Sciatic nerve (tissue), 2 donors: ENCODE measurements at places on chromosomes 4 and X.
A peak's percentile ranks its signal among the peaks of the same experiment; 100 is the strongest.

GRCh38 chr4:8359193-8359592, 81.3 kb downstream of the ACOX3 start:
- no peak for DNase-seq

DNA sequence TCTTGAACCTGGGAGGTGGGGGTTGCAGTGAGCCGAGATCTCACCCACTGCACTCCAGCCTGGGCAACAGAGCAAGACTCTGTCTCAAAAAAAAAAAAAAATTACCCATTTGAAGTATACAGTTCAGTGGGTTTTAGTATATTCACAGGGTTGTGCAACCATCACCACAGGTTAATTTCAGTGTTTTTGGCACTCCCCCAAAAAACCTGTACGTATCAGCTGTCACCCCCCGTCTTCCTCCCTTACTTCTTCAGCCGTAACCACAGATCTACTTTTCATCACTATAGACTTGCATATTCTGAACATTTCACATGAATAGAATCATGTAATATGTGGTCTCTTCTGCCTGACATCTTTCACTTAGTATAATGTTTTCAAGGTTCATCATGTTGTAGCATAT, 11.7 kb upstream of the PTTG2 start:
- no peak for DNase-seq

DNA sequence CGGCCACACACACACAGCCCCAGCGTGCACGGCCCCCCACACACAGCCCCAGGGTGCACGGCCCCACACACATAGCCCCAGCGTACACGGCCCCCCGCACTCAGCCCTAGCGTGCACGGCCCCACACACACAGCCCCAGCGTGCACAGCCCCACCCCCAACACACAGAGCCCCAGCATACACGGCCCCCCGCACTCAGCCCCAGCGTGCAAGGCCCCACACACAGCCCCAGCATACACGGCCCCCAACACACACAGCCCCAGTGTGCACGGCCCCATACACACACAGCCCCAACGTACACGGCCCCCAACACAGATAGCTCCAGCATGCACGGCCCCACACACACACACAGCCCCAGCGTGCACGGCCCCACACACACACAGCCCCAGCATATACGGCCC, 17.6 kb downstream of the GAK start:
- peak; percentile 49 for DNase-seq

GRCh38 chr4:98539299-98539698, 119.1 kb downstream of the TSPAN5 start:
- no peak for DNase-seq

DNA sequence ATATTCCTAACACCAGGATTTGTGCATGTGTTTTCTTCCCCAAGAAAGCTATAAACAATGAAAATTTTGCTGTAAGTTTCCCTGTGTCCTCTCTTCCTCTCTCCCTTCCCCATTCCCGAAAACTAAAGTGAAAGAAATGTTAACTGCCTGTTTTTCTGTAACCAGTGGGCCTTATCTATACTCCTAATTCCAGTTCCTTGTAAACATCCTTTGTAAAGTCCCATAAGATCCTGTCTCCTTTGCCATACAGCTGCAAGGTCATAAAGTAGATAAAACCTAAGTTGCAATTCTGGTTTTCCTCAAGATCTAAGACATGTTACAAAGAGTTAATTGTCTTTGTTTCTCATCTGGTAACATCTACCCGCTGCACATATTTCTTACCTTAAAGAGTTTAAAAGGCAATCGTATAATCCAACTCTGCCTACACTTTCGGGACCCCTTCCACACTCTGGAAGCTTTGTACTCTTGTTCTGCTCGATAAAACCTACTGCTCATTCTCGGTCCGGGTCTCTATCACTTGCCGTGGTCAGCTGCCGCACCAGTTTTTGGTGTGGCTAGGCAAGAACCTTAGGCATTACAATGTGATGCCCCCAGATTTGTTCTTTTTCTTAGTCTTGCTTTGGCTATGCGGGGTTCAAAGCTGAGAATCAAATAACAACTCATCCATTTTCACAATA, 20.5 kb downstream of the UGT2B7 start:
- no peak for DNase-seq

GRCh38 chr4:145709843-145710242, 29.9 kb downstream of the C4orf51 start:
- no peak for DNase-seq

GRCh38 chr4:101222156-101222845, 125.0 kb downstream of the PPP3CA start:
- no peak for DNase-seq

DNA sequence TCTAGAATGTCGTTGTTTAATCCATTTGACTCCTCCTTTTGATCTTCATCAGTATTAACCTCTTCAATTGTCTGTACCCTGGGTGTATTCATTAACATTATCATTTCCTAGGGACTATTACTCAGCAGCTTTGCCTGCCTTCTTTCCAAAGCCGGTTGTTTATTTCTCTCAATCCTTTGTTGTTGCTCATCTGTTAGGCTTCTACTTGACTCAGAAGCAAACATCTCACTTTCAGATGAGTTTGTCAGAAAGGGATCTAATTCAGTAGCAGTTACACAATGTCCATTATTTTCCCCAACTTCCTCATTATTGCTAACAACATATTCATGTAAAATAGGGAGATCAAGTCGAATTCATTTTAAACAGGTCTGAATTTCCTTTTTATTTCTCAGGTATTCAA, 22.1 kb upstream of the HSD17B10 start:
- DNase-seq = no peak

DNA sequence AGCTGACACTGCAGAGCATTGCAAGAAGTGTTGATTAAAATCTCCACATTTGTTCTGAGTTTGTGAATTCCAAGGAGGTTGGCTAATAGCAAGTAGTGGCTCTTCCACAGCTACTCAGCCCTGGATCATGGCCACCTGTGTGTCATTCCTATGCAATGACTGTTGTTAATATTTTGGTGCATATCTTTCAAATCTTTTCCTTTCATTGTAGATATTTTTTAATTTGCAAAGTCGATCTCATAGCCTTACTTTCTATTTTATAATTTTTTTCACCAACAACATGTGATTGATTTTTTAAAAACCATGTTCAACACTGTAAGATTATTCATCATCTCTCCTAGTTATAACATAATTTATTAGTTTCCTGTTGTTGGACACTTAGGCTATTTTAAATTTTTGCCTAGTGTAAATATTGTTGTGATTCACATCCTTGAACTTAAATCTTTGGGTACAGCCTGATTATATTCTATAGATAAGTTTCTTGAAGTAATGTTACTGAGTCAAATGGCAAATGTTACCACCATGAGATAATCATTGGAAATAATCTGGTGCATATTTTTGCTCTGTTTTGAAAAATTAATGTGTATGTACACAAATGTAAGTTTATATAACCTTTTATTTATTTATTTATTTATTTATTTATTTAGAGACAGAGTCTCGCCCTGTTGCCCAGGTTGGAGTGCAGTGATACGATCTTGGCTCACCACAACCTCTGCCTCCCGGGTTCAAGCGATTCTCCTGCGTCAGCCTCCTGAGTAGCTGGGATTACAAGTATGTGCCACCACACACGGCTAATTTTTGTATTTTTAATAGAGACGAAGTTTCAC, 17.1 kb upstream of the ARHGAP10 start:
- DNase-seq = no peak

GRCh38 chr4:41963105-41963504, 18.5 kb upstream of the DCAF4L1 start:
- DNase-seq = no peak

GRCh38 chr4:107376293-107376692, 340.2 kb upstream of the DKK2 start:
- DNase-seq = no peak

- no peak for DNase-seq
These were observed 50.7 kb downstream of the PLAC1 start for GRCh38 chrX:134607523-134607922.

- DNase-seq = no peak
These were observed 113.3 kb upstream of the CPEB2 start for GRCh38 chr4:14888790-14889572.

GRCh38 chr4:16117164-16117563, 33.3 kb upstream of the PROM1 start:
- DNase-seq = no peak

DNA sequence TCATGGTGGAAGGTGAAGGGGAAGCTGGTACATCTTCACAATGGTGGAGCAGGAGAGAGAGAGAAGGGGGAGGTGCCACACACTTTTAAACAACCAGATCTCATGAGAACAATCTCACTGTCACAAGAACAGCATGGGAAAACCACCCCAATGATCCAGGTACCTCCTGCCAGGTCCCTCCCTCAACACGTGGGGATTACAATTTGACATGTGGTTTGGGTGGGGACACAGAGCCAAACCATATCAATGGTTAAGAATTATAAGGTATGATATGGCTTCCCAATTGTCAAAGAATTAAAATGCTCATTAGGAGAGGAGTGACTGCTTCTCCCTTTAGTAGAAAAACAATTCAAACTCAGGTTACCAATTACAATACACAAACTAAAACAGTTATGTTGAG, 143.3 kb downstream of the PDLIM5 start:
- no peak for DNase-seq

DNA sequence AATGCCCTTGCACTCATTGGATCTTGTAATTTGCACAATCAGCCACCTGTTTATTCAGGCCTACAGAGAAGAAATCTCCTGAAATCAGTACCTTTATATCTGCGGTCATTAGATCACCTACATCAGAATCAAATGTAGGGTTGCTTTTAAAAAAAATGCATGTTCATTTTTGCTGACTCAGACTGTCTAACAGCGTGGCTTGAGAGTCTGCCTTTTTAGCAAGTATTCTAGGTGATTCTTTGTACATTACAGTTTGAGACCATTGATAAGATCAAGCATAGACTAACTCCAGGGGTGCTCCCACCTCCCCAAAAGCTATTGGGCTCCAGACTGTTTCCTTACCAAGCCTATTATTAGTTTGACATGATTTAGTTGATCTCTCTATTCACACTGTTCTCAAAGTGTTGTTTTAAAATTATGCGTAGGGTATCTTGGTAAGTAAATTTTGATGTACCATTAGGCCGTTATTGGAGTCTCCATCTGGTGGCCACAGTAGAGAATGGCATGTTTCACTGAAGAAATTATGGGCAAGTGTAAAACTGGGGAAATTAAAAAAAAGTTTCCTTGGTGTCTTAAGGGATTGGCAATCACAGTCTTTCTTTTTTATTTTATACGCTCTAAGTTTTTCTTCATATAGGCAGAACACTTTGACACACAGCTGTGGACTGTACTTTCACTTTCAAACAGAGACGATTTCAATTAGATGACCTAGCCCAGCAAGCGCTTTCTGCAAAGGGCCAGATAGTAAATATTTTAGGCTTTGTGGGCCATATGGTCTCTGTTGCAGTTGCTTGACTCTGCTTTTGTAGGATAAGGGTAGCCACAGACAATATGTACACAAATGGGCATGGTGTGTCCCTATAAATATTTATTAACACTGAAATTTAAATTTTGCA, 33.7 kb upstream of the MSL3 start:
- no peak for DNase-seq

DNA sequence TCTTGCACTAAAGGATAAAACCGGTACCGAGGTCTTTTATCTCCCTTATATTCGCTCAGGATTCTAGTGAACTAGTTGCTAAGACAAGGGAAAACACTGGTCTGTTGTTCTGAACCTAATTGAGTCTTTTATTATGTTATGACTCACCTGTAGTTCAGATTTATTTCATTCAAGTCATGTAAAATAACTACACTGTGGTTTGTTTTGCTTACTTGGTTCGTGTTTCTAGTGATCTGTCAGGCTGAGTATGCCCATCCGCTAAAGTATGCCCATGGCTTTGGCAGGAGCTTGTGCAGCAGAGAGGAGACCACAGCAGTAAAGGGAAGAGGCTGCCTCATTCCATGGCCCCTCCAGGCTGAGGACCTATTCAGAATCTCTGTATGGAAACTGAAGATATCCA, 126.1 kb downstream of the AFF1 start:
- no peak for DNase-seq

GRCh38 chr4:89661173-89661899, 175.6 kb downstream of the SNCA start:
- DNase-seq = no peak

- DNase-seq = no peak
These were observed 99.4 kb upstream of the NDP start for GRCh38 chrX:44072631-44073030.

DNA sequence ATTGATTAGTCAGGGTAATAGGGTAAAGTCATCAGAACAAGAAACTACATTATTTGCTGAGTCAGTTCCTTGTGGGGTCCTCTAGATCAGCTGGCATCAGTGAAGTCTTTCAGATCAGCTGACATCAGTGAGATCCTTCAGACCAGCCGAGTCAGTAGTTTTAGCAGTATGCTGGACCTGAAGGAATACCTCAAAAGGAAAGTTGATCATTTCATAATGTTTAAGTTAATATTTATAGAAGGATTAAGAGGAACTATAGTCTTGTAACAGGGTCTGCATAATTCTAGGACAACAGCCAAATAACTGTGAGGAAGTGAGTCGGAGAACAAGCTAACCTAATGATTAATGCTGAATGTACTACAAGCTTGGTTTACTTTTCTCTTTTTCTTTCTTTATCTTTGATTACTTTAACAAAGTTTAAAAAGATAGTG, 958 bp upstream of the UGT2B7 start:
- DNase-seq = no peak

GRCh38 chr4:168928346-168928745, 81.7 kb downstream of the CBR4 start:
- no peak for DNase-seq

GRCh38 chr4:126895988-126896570, 736.7 kb upstream of the INTU start:
- no peak for DNase-seq

- no peak for DNase-seq
These were observed 241.5 kb downstream of the COX18 start for GRCh38 chr4:72827968-72828367.

- no peak for DNase-seq
These were observed 60.8 kb downstream of the NYX start for GRCh38 chrX:41507919-41508318.

DNA sequence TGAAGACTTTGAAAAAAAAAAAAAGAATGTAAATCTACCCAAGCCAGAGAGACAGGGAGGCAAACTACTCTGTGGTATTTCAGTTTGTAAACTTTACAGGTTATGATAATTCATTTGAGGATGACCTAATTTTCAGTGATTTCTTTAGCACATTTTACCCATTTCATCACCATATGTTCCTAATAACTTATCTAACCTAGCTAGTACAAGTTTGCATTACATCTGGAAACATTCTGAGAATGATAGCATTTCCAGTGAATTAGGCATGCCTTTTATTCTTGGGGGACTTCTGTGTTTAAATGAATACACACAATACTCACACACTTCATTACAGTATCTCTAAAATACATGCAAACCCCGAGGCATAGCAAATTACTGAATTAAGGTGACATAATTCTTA, 1055.5 kb downstream of the PCDH18 start:
- no peak for DNase-seq

- DNase-seq = no peak
These were observed 150.1 kb downstream of the NAA11 start for GRCh38 chr4:79175716-79176115.

GRCh38 chr4:168199260-168199957, 107.1 kb downstream of the ANXA10 start:
- DNase-seq = no peak

DNA sequence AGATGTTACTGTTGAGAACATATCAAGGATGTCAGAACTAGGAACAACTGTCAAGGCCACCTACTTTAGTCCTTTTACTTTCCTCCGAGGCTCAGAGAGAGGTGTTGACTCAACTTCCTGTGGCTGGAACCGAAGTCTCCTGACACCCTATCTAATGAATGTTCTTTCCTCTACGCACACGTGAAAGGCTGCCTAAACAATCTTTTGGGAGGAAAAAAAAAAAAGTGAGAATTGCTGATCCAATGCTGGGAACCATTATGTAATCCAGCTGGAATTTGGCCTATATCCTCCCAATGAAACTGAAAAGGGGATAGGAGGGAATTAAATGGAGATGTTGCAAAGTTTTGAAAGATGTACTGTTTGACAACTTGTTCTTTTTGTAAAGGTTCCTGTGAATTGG, 8.3 kb upstream of the MAP7D3 start:
- DNase-seq = no peak
